ENCODE measurements at places on chromosomes 3 and 15.

DNA sequence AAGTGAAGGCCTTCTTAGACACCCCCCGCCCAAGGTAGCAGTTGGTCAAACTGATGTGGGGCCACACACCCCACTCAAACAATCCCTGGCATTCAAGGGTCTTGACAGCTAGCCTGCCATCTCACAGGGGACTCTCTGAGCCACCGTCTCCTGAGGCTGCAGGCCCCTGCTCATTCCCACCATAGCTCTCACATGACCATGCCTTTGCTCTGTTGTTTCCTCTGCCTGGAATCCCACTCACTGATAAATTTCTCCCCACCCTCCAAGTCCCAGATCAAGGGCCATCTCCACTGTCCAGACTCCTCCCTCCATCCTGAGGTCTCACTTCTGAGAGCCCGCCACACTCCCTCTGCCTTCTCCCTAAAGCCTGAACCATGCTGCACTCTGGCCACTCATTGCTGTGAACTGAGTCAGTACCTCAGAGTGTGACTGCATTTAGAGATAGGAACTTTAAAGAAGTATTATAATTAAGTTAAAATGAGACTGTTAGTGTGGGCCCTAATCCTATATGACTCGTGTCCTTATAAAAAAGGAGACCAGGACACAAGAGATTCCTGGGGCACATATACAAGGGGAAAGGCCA is 10.0 kb downstream of the WNT7A start:
- no peak for DNase-seq

DNA sequence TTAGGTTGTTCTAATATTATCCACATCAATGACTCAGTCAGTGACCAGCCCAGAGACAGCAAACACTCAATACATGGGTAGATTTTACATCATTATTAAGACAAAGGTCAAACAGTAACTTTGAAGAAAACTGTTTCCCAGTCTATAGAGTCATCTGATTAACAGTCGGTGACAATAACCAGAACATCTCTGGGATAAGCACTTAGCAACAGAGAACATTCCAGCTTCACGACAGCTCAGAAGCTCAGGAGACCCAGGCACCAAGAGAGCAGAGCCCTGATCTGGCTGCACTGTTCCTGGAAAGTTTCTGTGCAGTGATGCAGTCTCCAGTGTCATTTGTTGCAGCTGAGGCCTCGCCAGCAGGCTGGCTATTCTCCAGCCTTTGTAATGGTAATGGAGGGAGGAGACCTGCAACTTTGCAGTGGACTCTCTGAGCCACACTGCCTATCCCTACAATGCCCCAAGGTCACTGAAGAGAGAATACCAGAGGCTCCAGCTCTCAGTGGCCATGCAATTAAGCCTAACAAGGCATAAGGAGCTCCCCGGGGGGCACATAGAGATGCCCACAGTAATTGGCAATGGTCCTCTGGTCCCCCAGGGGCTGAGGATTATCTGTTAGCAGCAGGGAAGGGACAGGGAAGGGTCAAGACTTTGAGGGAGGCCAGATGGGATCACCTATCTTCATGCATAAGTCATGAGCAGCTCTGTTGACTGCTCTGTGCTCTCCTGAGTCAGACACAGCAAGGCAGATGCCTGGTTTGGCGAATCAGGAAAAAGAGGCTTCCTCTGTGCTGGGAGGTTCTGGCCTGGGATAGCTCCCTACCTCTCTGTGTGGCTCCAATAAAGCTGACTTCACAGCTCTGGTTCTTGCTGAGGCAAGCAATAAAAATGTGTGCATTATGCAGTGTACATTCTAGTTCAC is 163.6 kb downstream of the CTNNB1 start:
- DNase-seq, result no peak

DNA sequence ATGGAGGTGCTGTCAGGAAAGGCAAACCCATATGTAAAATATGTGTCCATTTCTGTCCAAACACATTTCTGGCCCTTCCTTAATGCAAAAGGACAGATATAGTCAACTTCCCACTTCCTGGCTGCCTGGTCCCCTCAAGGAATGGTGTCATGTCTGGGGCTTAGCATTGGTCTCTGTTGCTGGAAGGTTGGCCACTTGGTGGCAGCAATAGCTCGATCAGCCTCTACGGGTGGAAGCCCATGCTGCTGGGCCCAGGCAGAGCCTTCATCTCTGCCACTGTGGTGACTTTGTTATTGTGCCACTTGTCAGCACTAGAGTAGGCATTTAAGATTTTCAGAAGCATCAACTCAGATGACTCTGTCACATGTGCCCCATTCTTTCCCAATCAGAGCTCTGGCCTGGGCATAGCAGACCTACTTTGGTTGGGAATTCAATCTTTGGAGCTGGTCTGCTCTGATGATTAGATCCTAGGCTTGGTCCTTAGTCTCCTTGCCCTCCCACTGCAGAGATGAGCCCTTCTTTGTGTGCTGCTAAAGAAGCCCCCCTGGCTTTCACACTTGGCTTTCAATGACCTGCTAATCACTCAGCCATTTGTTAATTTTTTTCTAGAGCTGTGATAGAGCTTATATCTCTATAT is 51.0 kb upstream of the SPSB4 start:
- DNase-seq, result peak; percentile 65

DNA sequence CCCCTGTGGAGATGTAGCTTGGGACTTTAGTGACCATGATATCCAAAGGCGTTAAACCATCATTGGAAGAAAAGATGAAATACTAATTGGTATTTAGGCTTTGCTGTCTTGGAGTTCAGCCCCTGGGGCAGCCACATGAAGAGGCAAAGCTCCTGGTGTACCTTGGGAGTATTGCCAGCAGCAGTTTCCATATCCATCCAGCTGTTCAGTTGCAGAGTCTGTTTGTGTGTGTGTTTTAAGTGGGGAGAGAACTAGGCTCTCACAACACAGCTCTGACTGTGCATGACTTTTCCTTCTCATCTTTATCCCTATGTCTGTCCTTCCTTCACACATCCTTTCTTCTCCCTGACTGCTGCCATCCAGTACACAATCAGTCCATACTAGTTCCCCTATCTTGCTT is 98.9 kb downstream of the CDIN1 start:
- no peak for DNase-seq

GRCh38 chr3:1805331-1805730 is 293.3 kb upstream of the CNTN4 start:
- DNase-seq, result no peak

- no peak for DNase-seq
These were observed 39.9 kb upstream of the ARHGEF26 start for GRCh38 chr3:154081305-154081704.

DNA sequence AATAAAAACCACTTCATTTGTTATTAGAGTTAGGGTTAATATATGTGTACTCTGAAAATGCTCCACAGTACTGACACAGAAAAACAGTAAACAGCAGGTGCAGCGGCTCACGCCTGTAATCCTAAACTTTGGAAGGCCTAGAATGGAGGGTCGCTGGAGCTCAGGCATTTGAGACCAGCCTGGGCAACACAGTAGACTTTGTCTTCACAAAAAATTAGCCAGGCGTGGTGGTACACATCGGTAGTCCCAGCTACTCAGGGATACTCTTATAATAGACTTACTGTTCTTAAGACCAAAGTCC is 40.3 kb downstream of the UACA start:
- DNase-seq, result no peak

GRCh38 chr3:113051302-113051711 is 60.5 kb downstream of the GTPBP8 start:
- DNase-seq, result no peak

GRCh38 chr15:50735156-50735555 is 30.4 kb downstream of the SPPL2A start:
- DNase-seq, result no peak

GRCh38 chr3:53846134-53846850 is at the start of the genes CHDH and IL17RB:
CHDH (minus strand) TSS chr3:53846419; CDS start chr3:53824008, 22,411 bp downstream.
IL17RB (plus strand) TSS chr3:53846568; CDS start chr3:53846589, 21 bp downstream.
- peak; percentile 80 for DNase-seq

- no peak for DNase-seq
These were observed 48.6 kb downstream of the ZBTB20 start for GRCh38 chr3:115098354-115099073.

GRCh38 chr3:122377975-122378374 is 5.1 kb downstream of the MIX23 start:
- DNase-seq, result no peak

GRCh38 chr3:111594781-111595180 is 365 bp downstream of the ZBED2 start:
- no peak for DNase-seq

DNA sequence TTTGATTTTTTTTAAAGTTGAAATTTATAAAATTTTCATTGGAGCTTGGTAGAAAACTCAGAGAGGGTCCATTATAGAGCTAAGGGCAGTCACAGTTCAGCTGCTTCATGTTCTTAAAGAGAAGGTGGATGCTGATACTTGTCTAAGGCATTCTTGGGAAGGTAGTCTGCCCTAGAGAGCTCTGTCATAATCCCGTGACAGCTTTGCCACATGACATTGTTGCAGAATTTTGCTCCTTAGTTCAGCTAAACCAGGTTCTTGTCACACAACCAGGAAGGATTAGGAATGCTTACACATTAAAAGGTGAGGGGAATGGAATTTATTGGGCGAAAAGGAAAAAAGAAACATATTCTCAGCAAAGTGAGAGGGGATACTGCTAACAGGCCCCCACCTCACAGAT is 130.9 kb downstream of the GMNC start:
- DNase-seq, result no peak

- DNase-seq, result no peak
These were observed 9.1 kb downstream of the THRB start for GRCh38 chr3:24485511-24485910.

DNA sequence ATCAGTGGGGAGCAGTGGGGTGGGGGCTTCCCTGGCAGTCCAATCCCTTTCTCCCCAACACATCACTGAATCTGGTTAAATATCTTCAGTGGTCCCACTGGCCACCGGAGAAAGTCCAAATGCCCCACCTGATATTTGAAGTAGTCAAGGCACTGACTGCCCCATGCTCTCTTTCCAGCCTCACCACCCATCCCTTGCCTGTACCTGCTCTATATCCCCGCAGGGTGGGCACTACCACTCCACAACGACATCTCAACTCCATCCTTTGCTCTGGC is 101.7 kb downstream of the DAPK2 start:
- no peak for DNase-seq

GRCh38 chr3:25695731-25696420 is 31.2 kb upstream of the TOP2B start:
- DNase-seq, result no peak

Measured in upper lobe of left lung (tissue), 6 donors.